Stimulated activated CD4-positive, alpha-beta T cell treated with anti-CD3 and anti-CD28 coated beads, Interleukin-1b, Interleukin-23, amount 100 ng/mL, for 24 hours (primary cell): ENCODE measurements at places on chromosomes 7 and 10.

DNA sequence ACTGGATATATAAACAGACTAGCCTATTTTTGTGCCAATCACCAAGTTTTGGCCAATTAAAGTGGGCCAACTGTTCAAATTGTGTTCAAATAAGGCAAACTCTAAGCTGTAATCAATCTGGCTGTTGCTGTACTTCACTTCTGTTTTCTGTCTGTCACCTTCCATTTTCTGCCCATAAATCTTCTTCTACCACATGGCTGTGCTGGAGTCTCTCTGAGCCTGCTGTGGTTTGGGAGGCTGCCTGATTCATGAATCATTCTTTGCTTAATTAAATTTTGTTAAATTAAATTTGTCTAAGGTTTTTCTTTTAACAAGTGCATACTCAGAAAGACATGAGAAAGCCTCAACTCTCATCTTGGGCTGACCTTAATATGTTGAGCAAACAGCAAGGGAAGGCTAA, 172.6 kb upstream of the VIPR2 start:
- DNase-seq = no peak

- DNase-seq = no peak
These were observed 107.6 kb downstream of the DIP2C start for GRCh38 chr10:581776-582330.

DNA sequence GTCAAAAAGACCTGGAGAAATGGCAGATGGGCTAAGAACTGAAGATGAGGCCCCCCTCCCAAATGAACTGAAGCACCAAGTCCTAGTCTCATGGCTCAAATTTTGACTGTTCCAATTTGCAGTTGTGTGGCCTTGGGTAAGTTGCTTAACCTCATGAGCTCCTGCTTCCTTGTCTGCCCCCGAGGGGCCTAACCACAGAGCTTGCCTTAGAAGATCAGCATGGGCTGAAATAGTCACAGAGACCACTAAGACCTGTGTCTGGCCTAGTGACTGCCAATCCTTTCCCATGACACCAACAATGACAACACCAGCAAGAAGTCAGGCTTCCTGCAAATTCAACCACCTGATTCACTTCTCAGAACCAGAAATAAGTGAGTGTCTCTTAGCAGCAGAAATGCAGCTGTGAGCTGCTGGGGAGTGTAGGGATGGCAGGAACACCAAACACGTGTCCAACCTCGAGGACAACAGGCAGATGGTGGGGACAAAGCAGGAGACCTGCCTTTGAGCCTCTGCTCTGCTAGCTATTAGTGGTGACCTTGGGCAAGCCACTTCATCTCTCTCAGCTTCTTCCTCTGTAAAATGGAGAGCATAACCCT, 23.7 kb downstream of the CRHR2 start:
- DNase-seq = no peak

DNA sequence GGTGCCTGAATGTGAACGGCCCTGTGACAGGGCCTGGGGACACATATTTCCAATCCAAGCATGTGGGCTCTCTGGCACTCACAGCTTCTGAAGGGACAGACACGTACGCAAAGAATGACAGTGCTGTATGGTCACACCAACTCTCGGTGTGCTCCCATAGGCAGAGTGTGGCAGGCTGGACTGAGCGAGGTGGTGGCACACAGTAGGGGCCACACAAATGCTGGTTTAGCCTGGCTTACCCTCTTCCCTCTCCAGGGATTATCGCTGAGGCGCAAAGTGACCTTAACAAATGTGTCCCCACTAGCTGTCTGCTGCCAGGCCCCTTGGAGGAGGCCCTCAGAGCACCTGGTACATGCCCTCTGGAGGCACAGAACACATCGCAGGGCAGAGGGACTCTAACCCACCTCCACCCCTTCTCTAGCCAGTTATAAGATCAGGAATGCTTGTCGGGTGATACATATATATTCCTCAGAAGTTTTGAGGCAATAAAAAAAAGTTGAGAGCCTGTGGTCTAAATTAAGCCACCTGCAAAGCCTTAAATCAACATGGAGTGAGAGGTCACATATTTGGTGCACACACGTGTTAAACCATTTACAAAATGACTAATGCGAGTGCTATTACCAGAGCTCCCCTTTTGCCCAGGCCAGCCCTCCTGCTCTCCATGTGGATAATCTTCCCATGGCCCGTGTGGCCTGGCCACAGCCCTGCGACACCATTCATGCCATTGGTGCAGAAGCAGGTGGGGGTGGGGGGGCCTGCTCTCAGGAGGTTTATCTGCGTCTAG, 262.8 kb upstream of the GRB10 start:
- no peak for DNase-seq

GRCh38 chr7:136925556-136925955, 57.1 kb downstream of the CHRM2 start:
- no peak for DNase-seq

GRCh38 chr7:112946350-112946749, 140.3 kb downstream of the GPR85 start:
- no peak for DNase-seq

DNA sequence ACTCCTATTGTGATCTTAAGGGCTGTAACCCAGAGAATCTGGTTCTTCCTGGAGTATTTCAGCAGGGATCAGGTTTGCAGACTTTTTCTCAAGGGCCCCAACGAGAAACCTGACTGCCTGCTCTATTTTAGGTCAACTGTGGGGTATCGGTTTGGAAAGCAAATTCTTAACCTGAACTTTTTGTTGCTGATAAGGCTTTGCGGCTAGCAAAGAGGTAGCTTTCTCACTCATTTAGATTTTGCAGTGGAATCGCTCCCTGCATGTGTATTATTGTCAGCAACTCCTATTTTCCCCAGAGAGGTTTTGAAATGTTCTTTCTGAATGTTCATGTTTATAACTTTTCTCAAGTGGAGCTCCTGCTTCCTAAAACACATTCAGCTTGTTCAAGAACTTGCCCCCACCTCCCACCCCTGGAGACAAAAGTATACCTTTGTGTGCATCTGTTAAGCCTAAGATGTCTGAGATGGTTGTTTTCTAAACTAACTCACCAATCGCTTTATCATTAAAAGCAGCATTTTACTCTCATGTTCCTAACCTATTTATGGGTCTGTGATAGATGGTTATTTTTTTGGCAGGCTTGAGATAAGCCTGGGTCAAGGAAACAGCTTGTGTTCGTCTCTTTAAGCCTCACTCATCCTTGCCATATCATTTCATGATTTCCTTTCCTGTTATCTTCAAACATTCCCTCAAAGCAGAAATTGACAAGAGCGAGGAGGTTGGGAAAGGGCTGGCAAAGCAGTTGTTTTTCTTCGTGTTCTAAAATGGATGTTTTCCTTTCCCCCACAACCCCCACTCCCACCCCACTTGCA, 129.8 kb downstream of the BAMBI start:
- no peak for DNase-seq

GRCh38 chr10:97169063-97169462, 16.7 kb downstream of the SLIT1 start:
- no peak for DNase-seq

DNA sequence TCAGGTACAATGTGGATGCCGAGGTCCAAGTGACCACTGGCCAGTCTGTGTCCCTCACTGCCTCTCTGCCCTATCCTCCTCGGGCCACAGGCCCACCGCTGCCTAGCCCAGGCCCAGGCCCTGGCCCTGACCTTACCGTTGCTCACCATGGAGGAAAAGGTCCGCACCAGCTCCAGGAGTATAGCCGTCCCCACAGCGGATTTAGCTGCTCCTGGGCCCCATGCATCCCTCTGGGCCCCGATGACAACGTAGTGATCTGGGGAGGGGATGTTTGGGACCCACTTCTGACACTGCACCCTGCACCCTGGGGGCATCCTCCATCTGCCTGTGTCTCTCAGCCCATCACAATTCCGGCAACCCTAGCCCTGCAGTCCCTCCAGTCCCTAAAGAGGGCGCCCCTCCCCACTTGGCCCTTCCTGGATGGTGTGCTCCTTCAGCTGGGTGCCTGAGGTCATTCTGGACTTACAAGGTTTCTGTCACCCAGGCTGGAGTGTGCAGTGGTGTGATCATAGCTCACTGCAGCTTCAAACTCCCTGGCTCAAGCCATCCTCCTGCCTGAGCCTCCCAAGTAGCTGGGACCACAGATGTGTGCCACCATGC, 12.1 kb downstream of the TFR2 start:
- DNase-seq = no peak

- DNase-seq = no peak
These were observed 3.5 kb upstream of the MYPN start for GRCh38 chr10:68105820-68106219.

DNA sequence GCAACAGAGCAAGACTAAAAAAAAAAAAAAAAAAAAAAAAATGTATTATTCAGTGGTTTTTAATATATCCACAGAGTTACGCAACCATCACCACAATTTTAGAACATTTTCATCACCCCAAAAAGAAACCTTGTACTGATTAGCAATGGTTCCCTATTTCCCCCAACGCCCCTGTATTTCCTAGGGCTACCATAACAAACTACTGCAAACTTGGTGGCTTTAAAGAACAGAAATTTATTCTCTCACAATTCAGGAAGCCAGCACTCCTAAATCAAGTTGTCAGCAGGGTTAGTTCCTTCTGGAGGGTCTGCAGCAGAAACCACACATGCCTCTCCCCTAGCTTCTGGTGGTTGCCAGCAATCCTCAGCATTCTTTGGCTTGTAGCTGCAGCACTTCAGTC, 5.9 kb upstream of the NUP42 start:
- DNase-seq = no peak

DNA sequence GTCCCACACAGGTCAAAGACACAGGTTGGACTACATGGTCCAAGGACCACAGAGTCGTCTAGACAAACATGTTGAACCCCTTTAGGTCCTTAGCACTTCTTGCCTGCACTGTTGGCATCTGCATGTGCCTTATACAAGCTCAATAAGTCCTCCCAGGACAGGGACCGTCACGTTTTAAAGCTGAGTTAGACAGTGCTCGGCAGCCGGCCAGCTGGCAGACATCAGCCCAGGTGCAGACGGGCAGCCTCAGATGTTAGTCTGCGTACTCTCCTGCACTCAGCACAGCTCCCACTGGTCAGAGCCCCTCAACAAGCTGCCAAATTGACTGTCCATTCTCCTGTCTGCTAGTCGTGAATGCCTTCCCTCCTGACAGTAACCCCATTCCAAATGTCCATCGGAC, 34.9 kb downstream of the PARP12 start:
- no peak for DNase-seq

- no peak for DNase-seq
These were observed 49.1 kb upstream of the ELN start for GRCh38 chr7:73978661-73979563.

DNA sequence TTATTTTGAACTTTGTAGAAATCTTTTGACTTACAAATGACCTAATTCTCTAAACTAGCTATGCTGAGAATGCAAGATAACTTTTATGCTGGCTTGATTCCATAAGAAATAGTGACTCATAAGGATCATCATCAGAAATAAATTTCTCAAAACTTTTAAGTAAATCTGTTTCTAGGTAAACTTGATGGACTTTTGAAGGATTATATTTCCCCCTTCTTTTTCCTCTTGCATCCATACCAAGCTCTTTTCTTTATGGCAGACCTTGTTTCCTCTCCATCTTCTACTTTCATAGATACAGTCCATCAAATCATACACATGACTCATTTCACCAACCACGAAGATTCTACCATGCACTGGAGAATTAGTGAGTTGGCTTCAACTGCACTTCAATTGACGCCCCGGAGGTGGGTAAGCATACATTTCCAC, 336.3 kb downstream of the KCNMA1 start:
- no peak for DNase-seq

- no peak for DNase-seq
These were observed 60.7 kb downstream of the LHPP start for GRCh38 chr10:124522131-124522932.

DNA sequence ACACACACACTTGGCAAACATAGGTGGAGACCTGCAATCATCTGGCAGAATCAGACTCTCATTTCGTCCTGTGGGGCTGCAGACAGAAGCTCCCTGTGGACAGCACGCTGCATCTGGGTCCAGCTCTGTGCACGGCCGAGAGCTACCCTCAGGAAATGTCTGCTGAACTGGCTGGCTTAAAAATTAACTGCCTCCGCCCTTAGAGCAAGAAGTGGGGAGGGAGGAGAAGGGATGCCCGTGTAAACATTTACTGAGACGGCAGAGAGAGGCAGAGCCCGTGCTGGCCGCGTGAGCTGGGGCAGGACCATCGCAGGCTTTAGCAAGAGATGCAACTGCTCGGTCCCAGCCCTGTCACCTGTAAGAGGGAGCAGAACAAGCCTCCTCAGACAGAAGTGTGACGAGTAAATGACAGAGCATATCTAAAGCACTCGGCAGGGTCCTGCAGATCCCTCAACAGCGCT, 81.8 kb downstream of the TNS3 start:
- no peak for DNase-seq

DNA sequence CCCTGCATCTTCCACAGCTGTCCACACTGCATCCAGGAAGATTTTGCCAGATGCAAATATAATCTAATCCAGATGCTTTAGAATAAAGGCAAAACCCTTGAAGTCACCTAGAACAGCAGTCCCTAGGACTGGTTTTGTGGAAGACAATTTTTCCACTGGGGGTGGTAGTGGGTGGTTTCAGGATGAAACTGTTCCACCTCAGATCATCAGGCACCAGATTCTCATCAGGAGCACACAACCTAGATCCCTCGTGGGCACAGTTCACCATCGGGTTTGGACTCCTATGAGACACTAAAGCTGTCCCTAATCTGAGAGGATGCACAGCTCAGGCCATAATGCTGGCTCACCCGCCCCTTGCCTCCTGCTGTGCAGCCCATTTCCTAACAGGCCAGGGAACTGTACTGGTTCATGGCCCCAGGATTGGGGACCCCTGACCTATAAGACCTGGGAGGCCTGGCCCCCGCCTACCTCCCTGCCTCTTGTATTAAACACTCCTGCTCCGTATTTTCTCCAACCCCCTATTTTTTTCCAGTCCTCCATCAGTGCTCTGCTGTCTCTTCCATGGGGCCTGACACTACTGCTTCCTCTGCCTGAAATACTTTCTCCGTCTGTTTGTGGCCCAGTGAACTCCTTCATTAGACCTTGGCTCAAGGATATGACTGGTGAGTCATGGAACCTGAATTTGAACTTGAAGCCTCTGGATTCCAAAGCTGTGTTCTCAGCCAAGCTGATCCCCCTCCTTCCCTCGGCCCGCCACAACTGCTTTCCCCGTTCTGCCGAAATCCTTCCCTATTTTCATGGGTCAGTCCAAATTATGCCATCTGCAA, 79.9 kb upstream of the RHEB start:
- DNase-seq = no peak

GRCh38 chr10:13944823-13945222, 358.1 kb downstream of the PRPF18 start:
- no peak for DNase-seq

- no peak for DNase-seq
These were observed 354.2 kb upstream of the TMEM229A start for GRCh38 chr7:124387056-124387455.
